Activated naive CD4-positive, alpha-beta T cell treated with anti-CD3 and anti-CD28 coated beads, Interleukin-2, amount 10 ng/mL, durations not matched to agents 5 hours and 36 hours (primary cell): ENCODE measurements at places on chromosomes 5 and 9. TPM values are rescaled to one million over a fixed set of nuclear protein-coding genes. Genes with fewer than 3 reads are reported as not detected.

Gene EGFLAM
- not detected for total RNA-seq

Gene ORM2
- total RNA-seq = not detected

Gene AFAP1L1
- total RNA-seq = 0.05 TPM

Gene SPINK13
- total RNA-seq = not detected

Gene LCN6
- total RNA-seq = not detected
